NCI-H1930 (cell line): ENCODE measurements at places on chromosomes 6 and 20.

DNA sequence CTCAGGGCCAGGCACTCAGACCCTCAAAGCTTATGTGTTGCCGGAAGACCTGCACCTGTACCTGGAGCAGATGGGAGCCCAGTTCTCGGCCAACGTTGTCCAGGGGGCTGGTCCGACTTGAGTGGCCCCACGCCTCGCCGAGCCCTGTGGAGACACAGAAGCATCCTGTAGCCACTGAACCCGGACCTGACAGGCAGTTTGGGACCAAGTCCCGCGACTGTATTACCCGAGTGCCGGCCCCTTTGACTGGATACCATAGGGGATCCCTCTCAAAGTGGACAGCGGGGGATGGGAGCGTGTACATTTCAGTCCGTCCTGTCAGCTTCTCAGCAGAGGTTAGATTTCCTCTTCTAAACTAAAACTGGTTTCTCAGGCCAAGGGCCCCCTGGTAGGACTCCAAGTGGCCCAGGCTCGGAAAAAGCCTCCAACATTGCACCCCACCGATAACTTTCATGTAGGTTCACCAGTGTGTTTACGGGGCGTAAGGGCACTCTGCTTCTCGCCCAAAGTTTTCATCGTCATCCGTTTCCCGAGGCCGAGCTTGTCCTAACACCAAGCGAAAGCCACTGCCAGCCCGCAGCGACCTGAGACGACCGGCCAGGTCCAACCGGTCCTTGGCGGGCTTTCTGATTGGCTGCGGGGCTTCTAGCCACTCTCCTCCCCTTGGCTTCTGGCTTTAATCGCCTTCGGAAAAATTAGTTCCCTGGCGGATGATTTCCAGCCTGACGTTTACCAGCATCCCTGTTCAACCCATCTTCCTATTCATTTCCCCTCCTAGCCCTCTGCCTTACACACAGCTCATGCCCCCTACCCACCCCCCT is 10.8 kb downstream of the SIM1 start:
- DNase-seq, result no peak

GRCh38 chr6:40713002-40713719 is 126.0 kb upstream of the LRFN2 start:
- no peak for DNase-seq

DNA sequence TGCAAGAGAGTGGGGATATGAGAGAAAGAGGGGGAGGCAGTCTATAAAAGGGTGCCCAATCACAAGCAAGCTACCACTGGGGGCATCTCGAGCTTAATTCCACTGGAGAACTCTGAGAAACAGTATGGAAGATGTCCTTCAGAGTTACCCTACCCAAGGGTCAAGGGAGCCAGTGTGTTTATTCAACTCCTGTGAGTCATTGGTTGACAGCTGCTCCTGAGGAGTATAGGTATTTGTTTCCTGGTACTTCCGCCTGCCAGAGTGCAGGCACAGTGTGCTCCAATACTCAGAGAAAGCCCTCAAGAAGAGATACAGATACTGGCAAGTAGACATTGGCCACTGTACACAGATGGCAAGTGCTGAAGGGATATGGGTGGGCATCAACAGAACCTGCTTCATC is 49.5 kb downstream of the ARHGAP40 start:
- DNase-seq, result no peak

DNA sequence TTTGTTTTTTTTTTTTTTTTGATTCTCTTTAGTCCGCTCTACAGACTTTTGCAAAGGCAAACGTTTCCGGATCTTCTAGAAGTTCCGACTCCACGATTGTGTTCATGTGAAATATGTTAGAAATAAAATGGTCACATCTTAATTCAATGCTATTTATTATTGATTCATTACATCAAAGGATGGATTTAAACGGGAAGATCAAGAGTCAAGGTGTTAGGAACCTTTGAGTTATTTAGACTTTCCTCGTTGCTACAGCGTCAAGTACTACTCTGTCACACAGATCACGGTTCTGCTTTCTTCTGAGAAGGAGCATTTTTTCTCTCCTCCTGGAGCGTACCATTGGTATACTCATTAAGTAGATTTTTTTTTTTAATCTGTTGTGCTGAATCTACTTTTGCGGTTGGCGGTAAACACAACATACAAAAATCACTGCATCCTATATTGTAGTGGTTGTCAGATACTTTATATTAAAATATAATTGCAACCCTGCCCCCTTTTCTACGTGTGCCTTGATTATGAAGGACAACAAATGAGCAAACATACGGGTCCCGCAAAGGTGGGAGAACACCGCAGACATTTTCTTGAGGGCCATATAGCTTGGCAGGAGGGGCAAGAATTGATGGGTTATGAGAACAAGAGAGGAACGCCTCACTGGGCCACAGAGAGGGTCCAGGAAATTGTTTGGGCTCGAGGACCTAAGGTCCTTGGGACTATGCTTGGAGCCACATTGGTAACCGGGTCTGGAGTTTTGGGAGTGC is 17.5 kb downstream of the HMGN4 start:
- peak; percentile 71 for DNase-seq

- no peak for DNase-seq
Observed at GRCh38 chr6:43070028-43070632, 6.0 kb upstream of the PTK7 start.

- DNase-seq, result no peak
Observed at GRCh38 chr20:53631909-53632662, 38.4 kb upstream of the ZNF217 start.

GRCh38 chr6:105200133-105200730 is 20.4 kb upstream of the POPDC3 start:
- no peak for DNase-seq

GRCh38 chr20:10385850-10386544 is 48.0 kb downstream of the MKKS start:
- no peak for DNase-seq

DNA sequence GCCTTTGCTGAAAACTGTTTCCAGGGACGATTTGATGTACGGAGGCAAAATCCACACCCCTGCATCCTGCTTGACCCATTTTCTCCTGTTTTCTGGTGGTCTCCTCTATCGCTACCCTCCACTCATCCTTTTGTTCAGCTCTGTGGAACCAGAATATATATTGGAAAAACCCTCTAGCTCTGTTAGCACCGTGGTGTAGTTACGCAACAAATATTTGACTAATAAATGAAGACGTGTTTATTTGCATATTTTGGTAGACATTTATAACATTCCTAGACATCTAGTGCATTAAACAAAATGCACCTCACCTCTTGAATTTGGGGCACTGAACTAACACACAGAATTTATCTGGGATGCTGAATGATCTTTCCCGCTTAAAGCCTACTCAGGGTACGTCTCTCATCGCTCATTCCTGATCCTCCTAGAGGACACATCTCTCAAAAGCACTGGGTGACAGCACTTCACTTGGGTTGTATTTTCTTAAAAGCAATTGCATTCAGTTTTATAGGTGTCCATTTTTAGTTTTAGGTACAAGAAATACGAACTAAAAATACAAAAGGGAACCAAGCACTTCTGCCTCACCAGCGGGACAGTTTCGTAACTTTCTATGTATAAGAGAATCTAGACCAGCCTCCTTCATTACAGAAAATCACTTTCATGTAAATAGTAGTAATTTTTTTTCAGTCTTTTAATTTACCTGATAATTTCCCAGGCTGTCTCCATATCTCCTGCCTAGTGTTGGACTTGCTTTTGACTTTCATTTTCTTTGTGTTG is 59.2 kb downstream of the SNRNP48 start:
- no peak for DNase-seq

DNA sequence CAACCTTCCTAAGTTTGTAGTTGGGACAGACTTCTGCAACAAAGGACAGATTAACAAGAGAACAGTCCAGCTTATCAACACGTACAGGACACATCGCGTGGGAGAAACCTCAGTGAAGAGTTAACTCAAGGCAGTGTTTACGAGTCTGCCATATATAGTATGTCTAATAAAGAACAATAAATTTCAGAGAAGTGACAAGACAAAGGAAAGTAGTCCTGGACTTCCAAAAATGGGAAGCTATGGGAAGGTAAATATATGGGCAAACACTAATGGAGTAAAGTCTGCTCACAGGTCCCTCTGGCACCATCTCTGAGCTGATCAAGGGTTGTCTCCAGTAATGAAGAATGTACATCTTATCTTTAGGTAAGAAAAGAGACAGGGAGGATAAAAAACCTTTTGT is 34.9 kb downstream of the GCM1 start:
- no peak for DNase-seq

- no peak for DNase-seq
Observed at GRCh38 chr6:134309983-134310605, 7.8 kb downstream of the SGK1 start.

DNA sequence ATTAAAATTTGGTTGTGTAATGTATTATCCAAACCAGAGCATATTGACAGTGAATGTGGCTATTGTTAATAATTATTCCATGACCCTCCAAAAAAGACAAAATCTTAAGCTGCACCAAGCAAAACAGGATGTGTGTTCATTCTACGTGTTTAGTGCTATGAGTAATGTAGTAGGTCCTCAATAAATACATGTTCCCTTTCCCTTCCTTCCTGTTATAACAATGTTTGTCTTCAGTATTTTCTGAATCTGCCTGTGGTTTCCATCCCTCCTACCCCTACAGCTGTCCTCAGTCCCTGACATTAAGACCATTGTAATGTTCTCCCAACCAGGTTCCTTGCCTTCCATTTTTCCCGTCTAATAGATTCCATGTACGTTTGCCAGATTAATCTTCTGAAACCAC is 163.8 kb downstream of the AIG1 start:
- no peak for DNase-seq

- DNase-seq, result no peak
Observed at GRCh38 chr6:11241793-11242201, 9.3 kb upstream of the NEDD9 start.

GRCh38 chr6:152034631-152035030 is 227.1 kb downstream of the ESR1 start:
- DNase-seq, result no peak

GRCh38 chr6:170179616-170180324 is 111.1 kb downstream of the DLL1 start:
- DNase-seq, result no peak

DNA sequence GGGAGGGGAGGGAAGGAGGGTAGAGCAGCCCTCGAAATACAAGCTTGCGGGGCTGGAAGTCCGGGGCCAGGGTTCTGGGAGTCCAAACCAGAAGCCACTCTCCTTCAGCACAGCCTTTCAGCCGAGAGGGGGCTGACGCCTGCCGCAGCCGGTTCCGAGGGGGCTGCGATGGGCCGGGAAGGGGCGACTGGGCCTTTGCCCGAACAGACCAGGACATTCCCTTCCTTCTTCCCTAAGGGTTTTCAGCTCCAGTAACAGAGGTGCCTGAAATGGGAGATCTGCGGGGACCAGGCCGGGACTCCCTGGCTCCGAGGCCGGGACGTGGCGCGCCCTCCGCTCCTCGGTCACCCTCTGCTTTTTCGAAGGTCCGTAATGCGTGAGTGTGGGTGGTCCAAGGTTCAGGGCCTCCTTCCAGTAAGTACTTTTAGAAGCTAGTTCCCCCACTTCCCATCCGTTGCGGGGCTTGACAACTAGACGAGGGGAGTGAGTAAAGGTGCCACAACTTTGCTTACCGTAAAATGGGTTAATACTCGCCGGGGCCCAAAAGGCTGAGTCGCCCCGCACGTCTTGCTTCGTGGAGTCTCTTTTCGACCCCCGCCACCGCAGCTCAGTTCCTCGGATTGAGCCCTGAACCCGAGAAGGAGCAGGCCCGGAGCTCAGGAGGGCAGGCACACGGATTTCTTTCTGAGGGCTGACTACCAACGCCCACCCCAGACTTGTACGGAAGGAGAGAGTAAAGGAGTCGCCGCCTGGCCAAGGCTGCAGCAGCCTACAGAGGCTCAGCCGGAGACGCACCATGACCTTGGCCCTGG is 2.9 kb upstream of the OLIG3 start:
- DNase-seq, result no peak

DNA sequence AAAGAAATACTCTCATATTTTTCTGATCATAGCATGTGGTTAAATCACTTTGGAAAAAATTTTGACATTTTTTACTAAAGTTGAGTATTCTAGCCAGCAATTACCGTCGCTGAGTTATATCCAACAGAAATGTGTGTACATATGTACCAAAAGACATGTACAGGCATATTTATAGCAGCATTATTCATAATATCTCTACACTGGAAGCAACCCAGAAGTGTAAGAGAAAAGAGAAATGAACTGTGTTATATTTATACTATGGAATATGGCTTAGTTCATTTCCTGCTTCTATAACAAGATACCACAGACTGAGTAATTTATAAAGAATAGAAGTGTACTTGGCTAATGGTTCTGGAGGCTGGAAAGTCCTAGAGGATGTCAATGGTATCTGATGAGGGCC is 474.0 kb upstream of the GJE1 start:
- DNase-seq, result no peak

GRCh38 chr6:133093956-133094355 is 147.2 kb upstream of the EYA4 start:
- no peak for DNase-seq

GRCh38 chr6:128099571-128100197 is 198.8 kb upstream of the THEMIS start:
- no peak for DNase-seq

DNA sequence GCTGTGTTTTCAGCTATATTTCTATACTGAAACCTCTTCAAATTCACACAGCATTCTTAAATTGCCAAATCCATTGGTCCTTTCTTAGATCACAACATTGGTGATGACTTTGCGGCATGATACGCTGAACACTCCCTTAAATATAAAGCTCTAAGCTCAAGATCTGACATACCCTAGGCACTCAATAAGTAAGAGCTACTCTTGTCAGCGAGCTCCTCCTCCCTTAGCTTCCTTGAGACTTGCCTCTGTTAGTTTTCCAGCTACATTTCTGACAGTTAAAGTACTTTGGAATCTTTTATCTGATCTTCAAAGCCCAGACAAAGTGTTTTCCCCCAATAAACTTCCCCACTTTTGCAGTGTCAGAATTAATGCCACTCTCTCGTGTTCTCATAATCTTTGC is 117.0 kb downstream of the HIVEP2 start:
- DNase-seq, result no peak

DNA sequence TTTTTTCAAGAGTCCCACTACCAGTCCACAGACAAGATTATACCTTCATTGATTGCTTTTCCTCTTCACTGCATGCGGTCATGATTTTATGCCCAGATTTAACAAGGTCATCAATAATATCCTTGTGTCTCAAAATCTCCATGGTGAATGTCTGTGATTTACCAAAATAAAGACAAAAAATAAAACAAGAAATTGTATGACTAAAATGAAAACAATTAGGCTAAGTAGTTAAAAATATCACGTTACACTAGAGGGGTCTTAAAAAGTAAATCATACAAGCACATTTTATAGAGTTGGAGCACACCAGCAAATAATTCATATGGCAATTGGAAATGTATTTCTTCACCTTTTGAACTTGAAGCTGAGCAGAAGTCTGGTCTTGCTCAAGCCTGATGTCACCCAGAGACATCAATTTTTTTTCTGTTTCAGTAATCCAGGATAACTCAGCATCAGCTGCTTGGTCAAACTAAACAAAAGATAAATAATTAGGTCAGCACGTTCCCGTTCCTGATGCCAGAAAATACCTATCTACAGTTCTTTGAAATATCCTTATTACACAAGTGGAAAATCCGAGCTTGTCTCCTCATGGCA is 125.4 kb downstream of the DST start:
- peak; percentile 61 for DNase-seq

GRCh38 chr6:169008641-169009257 is 244.9 kb downstream of the THBS2 start:
- no peak for DNase-seq

GRCh38 chr6:108260126-108260808 is 573 bp downstream of the SNX3 start:
- DNase-seq, result no peak
